ENCODE measurements at places on chromosomes 4 and X.

DNA sequence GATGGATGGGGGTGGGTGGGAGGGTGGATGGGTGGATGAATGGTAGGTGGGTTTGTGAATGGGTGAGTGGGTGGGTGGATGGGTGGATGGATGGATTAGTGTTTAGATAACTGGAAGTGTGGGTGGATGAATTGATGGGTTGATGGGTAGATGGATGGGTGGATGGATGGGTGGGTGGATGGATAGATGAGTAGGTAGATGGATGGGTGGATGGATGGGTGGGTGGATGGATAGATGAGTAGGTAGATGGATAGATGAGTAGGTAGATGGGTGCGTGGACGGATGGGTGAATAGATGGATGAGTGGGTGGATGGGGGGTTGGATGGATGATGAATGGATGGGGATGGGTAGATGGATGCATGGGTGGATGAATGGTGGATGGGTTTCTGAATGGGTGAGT lies 20.3 kb upstream of the ASMTL start:
- no peak for DNase-seq

GRCh38 chrX:153059191-153060094 lies 3.2 kb downstream of the PNMA3 start:
- DNase-seq = no peak

DNA sequence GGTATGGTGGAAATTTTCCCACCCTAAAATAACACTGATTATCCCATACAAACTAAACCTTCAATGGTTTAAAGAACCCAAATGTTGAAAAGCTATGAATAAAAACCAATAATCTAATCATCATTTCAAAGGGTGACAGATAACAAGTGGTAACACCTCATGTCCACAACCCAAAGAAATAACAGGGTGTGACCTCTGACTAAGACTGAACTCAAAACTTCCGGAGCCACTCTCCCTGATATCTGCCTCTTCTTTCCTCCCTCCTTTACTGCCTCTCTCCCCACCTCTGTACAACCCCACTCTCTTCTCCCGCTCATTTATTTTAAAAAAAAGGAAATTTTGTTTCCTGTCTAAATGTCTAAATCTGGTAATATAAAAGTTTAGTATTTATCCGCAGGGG lies 11.5 kb downstream of the FBXW7 start:
- DNase-seq = no peak

DNA sequence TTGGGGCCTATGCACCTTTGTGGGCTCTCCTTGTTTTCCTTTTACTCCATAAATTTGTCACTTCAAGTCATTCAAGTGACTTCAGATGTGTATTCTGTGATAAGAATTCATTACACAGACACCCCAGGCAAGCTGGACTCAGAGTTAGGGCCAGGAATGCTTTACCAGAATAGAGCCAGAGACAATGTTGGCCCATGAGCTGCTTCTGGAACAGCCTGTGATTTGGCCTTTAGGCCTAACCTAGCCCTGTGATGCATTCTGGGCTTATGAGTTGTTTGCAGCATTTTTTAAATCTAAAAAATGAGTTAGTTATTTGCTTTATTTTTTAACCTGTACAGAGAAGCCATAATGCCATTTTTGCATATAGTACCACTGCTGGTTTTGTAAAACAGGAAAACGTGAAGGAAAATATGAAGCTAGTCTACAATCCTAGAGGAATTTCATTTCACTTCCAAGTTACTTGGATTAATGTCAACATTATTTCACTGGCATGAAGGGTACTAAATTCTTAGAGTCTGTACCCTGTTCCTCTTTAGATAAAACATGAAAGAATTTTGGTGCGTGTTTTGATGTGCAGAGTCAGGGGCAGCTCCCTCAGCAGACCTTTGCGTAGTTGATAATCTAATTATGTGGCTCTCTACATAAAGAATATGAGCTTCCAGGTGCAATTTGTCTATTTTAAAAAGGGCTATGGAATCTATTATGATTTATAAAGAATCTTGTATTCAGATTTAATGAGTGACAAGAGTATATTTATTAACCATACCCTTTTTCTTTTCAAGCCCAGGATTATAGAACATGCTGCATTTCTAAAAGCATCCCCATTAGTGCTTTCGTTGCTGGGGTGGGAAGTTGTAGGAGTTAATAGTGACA lies 84.7 kb downstream of the ARHGAP10 start:
- DNase-seq = no peak

DNA sequence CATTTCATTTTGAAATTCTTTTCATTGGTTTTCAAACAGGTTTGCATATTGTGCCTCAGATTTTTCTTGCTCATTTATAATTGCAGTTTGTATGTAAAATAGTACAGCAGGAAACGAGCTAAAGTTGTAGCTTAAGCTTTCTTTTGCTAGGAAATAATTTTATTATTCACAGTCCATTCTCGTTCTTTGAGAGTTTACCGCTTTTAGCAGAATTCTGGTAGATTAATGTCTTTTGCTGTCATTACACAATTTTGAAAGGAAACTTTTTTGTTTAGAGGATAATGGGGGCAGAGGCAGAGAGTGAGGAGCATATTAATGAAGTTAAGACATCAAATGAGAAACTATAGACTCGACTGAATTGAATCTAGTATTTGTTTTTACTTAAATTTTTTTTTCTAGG lies 10.5 kb downstream of the LSM6 start:
- no peak for DNase-seq

DNA sequence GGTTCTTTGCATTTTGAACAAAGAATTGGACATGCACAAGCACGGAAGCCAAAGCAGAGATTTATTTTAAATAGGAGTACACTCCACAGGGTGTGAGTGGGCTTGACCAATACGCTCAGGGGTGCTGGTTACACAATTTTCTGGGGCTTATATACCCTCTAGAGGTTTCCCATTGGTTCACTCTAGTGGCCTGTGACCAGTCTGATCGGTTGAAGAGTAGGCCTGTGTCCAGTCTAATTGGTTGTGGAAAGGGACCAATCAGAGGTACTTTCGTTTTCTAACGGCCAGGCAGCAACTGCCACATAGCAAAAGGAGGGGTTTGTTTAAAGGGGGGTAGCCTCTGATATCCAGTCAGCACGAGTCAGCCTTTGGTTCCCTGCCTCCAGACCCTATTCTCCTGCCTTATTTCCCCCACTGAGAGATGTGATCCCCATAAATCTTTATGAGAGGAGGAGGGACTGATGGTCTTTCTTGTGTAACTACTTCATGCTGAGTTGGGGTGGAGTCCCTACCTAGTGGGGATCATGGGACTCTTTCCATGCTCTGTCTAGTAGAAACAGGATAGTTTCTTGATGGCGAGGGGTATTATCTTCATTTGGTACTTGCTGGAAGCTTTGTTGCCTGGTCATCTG lies 11.3 kb upstream of the AREG start:
- no peak for DNase-seq

GRCh38 chrX:1485033-1485432 lies 32.3 kb upstream of the ASMTL start:
- no peak for DNase-seq

GRCh38 chrX:44675362-44676024 lies 132.8 kb upstream of the FUNDC1 start:
- no peak for DNase-seq

DNA sequence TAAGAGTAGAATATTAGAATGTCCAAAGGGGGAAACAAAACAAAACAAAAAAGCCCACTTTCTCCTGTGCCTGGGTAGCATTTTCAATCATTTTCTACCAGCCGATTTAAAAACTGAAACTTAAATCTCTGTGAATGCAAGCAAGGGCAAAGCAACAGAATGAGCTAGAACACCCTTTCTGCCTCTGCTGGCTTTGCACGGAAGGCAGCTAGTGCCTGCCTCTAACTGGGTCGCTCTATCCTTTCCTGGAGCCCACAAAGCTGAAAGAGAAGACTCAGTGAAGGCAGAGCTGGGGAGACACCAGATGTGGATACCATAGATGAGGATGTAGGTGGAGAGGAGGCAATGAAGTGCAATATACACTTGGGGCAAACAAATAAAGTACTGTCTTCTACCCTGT lies 248.9 kb upstream of the TTC29 start:
- DNase-seq = no peak

DNA sequence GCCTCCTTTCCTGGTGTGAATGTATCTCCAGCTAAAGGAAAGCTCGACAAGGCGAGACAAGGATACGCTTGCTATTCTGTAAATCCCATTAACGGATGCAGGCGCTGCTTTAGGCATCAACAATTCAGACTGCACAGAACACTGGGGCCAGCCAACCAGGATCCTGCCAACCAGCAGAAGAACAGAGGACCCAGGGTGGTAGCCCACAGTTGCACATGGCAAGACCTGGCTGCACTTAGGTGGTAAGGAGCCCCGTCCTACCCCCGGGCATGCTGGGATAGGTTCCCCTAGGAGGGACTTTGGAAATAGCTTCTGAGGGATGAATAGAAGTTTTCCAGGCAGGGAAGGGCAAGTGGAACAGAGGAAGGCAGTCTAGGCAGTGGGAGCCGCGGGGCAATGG lies 20.7 kb downstream of the PSAPL1 start:
- DNase-seq = no peak

- DNase-seq = no peak
Measured at GRCh38 chr4:183657564-183657963, 1.4 kb downstream of the RWDD4 start.

GRCh38 chrX:150005027-150005426 lies 66.7 kb upstream of the EOLA2 start:
- no peak for DNase-seq

- DNase-seq = no peak
Measured at GRCh38 chr4:1402516-1403091, 3.6 kb downstream of the NKX1-1 start.

GRCh38 chr4:1255151-1255550 lies 6.2 kb upstream of the CTBP1 start:
- DNase-seq = no peak

DNA sequence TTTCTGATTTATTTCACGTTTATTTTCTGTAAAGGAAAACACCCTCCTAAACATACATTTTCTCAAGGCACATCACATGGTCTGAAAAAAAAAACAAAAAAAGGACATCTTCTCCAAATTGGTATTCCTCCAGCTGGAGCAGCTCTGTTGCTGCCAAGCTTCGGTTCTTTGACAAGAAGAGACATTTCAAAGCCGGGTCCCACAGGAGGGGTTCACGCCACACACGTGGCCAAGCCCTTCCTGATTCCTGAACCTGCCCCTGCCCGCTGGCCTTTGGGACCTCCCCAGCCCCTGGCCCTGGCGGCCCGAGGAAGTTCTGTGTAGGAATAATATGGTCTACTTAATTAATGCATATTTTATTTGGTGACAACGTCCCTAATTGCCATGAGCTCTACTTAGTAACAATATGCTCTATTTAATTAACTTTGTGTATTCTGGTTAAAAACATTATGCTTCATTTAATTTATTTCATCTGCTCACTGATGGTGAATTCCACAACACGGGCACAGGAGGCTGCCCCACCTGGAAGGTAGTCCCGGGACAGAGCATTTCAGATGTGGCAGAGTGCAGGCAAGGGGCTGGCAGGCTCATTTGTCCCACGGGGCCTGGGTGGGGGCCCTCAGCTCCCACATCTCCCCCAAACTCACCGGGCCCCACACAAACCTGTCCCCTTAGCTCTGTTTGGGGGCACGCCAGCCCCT lies 5.4 kb upstream of the RGS12 start:
- DNase-seq = no peak

DNA sequence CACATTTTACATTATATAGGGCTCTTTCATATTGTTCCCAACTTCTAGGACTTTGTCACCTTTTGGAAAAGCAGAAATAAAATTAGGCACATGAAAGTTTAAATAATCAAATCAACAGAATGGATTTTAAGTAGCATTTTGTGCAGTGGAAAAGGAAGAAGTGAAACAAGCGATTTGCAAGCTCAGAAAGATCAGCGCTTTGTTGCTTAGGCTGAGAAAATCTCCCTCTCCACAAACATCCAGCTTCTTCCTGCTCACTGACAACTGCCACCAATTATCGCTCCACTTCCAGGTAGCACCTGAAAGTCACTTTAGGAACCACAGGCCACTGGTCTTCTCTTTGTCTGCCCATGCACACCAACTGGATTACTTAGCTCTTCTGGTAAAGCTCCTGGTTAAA lies 2.0 kb upstream of the PDK3 start:
- DNase-seq = no peak
